Inflammatory macrophage (primary cell): ENCODE measurements at places on chromosomes 2 and 18.

GRCh38 chr2:142535311-142535710, 342.2 kb upstream of the KYNU start:
- no peak for DNase-seq

DNA sequence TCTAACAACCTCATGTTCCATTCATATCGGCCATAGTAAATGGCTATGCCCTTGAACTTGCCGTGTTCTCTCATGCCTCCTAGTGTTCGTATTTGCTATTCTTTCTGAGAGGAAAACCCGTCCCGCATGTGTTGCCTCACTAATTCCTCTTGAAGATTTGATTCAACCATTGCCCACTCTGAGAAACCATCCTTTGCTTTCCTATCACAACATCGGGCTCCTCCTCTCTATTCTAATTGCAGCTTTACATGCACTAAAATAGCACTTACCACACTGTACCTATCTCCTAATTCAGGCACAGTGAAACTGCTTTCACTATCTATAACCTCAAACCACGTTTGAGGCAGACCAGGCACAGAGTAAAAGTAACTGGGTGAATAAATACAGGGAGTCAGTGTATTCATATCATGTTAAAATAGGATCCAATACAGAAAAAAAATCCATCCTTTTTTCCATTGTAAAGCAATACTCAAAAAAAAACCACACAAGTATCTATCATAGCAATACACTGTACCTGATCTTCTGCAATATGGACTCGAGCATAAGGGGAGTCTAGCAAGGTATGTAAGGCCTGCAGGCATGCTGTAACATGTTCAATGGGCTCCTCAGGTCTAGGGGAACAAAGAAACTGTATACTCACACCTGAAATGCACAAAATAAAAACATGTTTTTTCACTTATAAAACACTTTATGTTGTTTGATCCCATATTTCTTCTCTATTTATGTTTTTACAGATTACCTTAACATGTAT, 39.0 kb upstream of the STRN start:
- DNase-seq, result peak; percentile 11

DNA sequence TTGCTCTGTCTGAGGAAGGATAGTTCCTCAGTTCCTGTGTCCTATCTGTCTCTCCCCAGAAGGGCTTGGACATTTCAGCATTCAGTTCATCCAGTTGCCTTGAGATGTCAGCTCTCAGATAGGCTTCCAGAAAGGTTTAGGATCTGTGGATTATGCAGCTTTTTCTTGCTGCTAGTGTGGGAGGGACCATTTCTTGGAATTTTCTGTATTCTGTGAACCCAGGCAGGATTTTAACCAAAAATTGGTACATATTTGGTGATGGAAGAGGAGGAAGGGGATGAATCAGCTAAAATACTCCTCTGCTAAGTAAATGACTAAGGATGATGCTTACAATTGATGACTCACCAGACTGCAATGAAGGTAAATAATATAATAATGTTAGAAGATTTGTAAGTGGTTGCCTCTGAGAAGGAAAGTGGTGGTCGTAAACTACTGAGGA, 58.6 kb upstream of the DOCK10 start:
- DNase-seq, result no peak

GRCh38 chr2:190156530-190157212, 94.1 kb upstream of the MSTN start:
- no peak for DNase-seq

GRCh38 chr2:85475799-85476490, 57.4 kb downstream of the SH2D6 start:
- peak; percentile 33 for DNase-seq

- DNase-seq, result no peak
These were observed 1.2 kb downstream of the TNS1 start for GRCh38 chr2:218001629-218002028.

DNA sequence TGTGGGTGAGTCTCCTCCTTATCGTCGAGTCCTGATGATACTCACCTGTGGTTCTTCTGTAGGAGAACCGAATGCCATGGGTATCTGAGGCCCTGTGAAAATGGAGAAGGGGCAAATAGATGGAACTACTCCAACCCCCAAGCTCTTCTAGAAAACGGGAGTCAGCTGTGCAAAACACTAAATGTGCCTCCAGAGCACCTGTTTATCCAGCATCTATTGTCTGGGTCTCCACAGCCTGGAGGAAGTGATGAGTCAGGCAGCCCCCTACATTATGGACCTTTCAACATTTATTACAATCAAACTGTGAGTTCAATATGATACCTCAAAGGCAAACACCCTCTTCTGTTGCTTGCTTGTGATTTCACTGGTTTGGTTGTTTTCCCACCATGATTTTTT, 9.8 kb upstream of the LRRFIP1 start:
- DNase-seq, result no peak

DNA sequence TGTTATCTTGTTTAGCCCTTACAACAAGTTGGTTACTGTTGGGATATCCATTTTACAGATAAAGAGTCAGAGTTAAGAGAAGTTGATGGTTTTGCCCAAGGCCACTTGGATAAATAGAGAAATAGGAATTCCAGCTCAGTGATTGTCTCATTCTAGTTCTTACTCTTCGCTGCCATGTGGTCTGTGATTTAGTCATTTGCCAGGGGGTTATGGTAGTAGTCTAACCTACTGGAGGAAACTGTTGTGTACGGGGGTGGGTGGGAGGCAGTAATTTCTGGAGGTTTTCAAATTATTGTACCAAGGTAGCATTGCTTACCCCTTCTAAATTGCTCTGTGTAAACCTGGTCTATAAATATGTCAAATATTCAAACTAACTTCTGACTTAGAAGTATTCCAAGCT, 110.4 kb downstream of the MAP2 start:
- DNase-seq, result no peak

DNA sequence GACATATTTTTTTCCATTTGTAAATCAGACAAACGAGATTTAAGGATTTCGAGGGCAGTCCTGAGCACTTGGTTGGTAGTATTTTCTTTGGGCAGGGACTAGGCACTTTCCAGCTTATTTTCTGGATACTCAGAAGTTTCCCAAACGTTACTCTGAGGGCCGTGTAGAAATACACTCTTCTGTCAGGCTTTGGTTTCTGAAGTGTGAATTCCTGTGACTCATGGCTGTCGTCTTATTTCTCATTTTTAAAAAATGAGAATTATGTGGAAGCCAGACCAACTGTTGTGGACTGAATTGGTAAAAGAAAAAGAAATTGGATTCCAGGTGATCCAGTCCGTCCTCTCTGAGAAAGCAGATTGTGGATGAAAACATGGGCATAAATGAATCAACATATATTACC, 658.6 kb upstream of the FANCL start:
- DNase-seq, result no peak
